ENCODE measurements at places on chromosomes 16 and 17. TPM values are rescaled to one million over a fixed set of nuclear protein-coding genes. Genes with fewer than 3 reads are reported as not detected.

TMC7 gene
- total RNA-seq = 0.32 TPM

- DNase-seq = no peak
Observed at GRCh38 chr17:13540546-13540945, 61.2 kb downstream of the HS3ST3A1 start.

DNA sequence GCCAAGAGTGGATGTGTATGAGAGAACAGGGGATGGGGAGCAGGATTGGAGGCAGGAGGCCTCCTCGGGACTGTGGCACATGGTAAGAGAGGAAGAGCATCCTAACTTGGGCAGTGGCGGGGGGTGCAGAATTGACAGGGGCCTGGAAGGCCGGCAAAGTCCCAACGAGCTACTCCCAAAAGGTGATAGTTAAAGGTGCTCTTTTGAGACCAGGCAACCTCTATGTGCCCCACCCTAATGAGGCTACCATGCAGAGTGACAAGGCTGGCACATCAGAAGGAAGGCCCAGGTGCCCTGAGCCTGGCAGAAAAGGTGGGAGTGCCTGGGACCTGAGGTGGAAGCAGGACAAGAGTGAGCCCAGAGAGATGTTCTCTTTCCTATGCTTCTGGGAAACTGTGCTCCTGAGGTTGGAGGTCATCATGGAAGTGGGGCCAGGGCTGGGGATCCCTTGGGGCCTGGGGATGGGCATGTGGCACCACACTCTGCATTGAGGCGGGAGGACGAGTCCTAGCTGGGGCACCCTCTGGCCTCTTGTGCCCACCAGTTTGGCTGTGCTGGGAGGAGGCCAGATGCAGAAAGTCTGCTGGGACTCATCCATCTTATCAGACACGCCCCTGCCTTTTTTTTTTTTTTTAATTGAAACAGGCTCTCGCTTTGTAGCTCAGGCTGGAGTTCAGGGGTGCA lies 5.9 kb downstream of the RAB11FIP4 start:
- no peak for DNase-seq

GRCh38 chr17:78882540-78883088 lies 20.4 kb downstream of the CEP295NL start:
- DNase-seq = peak; percentile 39

All from fibroblast of villous mesenchyme (primary cell).